ENCODE measurements at places on chromosomes 16 and 17.

DNA sequence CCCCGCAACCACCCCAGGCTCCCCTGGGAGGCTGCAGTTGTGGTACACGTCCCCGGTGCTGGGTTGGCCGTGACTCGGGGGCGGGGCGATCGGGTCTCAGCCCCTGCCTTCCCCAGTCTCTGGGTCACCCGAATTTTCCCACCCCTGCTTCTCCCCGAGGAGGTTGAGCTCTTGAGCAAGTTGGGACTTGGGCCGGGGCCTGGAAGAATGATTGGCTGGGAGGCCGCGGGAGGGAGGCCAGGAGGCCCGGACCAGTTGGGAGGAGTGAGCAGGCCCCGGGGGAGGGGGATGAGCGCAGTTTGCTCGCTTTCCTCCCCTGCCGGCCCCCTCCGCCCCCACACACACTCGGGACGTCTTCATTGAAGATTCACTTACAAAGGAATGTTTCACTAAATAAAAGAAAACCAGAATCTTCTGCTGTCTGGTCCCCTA, 4.5 kb upstream of the HEXIM1 start:
- DNase-seq = peak; percentile 88

DNA sequence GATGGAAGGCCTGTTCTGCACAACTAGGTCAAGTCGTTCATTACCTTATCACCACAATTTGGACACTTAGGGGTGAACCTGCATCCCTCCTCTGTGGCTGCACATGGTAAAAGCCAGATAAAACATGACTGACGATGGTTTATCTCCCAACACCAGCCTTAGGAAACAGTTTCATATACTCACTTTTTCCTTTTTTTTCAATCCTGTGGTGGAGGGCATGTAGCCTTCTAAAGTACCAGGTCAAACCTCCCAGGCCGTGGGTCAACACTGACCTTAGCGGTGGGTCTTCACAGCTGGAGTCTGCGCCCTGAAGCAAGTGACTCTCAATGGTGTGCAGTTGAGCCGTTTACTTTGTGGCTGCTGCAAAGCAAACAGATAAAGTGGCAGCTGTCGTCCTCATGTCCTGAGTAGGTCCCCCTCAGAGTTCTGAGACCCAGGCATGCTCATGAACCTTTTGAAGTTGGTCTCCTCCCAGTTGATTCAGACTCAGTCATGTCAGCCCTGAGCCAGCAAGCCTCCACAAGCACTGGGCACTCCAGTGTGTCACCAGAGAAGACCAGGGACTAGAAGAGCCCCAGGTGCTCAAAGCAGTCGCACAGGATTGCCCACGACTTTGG, 5.9 kb downstream of the FAHD1 start:
- DNase-seq = no peak

DNA sequence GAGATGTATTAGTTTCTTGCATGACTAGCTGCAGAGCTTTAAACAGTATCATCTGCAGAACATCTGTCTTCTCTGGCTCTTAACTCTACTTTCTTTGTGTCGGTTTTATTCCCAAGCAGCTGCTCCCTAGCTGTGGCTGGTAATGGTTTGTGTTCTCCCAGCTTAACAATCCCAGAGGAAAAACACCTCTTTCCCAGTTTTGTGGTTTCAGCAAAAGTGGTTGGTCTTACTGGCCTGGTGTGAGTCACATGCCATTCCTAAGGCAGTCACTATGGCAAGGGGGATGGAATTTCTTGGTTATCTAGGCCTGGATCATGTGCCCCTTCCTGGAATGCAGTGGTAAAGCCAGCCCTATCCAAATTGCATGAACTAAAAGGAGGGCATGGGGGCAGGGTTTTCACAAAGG, 27.5 kb downstream of the OMG start:
- peak; percentile 65 for DNase-seq

- DNase-seq = no peak
These were observed 1.5 kb upstream of the KRTAP3-1 start for GRCh38 chr17:41010441-41010840.

DNA sequence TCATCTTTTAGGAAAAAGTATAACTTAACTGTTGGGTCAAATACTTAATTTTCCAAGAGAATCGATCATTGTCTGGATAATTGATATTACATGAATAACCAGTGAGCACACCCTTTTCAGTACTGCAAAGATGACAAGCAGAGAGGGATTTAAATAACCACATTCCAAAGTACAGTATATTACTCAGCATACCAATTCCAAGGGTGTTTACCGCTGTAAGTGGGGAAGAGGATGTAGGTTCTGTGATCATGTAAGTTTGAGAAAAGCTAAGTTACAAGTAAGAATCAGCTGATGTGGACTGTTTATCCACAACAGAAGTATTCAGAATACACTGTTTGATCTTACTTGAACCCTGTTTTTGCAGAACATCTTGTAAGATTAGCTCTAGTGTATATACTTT, 6.1 kb downstream of the GDE1 start:
- DNase-seq = no peak

DNA sequence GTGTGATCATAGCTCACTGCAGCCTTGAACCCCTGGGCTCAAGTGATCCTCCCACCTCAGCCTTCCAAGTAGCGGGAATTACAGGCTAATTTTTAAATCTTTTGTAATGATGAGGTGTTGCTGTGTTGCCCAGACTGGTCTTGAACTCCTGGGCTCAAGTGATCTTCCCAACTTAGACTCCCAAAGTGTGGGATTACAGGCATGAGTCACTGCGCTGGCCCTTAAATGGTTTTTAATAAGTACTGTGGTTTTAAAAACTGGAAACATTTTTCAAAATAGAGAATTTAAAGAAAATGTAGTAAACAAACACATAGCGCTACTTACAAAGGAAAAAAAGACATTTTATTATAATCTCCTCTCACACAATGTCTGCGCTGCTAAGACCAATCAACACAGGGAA, 32.2 kb downstream of the MARCHF10 start:
- peak; percentile 11 for DNase-seq

GRCh38 chr16:75462806-75463205, 1.7 kb downstream of the TMEM170A start:
- no peak for DNase-seq

DNA sequence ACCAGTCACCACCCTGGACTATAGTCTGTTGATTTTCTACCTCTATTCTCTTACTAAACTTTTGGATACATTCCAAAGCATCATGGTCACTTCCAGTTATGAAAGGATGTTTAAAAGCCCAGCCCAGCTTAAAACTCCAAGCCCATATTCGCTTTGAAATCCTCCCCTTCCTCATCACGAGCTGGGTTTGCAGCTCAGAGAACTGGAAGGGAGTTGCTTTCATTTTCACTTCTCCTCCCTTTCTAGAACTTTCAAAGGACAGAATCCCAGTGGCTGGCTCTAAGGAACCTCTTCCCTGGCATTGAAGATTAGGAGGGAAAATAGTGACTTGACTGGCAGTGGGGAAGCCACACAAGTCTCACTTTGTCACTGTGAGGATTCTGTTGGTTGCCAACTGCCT, 100.1 kb upstream of the DYNLRB2 start:
- DNase-seq = no peak

- no peak for DNase-seq
These were observed 6.9 kb downstream of the CD300A start for GRCh38 chr17:74473294-74473693.

- no peak for DNase-seq
These were observed 224.7 kb downstream of the SNX29 start for GRCh38 chr16:12201216-12201615.

DNA sequence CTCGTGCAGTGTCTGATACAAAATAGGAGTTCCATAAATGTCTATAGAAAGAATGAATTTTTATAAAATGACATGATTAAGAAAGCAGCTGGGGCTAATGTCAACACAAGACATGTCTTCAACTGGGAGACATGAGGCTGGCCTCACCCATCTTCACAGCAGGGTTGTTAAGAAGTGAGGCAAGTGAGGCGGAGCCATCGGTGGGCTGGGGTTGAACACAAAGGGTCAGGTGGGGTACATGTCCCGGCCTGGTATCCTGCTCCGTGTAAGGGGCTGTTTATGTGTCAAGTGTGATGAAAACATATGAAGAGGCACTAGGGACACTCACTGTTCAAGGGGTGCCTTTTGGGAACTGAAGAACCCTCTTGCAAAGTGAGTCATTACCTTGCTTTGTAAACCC, 22.1 kb downstream of the CDK5R1 start:
- DNase-seq = no peak

GRCh38 chr17:76246080-76247066, 6.1 kb upstream of the RNF157 start:
- DNase-seq = no peak

DNA sequence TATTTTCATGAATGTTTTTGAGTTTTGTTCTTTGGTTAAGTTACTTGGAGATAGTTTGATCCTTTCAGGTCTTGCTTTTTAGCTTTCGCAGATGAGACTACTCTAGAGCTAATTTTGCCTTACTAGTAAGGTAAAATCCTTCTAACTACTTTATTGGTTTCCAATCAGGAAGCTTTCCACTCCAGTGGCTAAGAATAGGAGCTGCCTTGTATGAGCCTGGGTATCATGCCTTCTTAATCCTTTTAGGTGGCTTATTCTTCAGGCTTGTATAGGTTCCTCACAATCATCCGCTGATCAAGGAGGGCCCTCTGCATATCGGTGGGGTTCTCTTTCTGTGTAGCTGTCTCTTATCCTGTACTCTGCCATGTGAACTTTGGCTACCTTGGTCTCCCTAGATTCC, 53.7 kb downstream of the MAP2K4 start:
- no peak for DNase-seq

- no peak for DNase-seq
These were observed 70.2 kb downstream of the ZZEF1 start for GRCh38 chr17:4072487-4073157.

DNA sequence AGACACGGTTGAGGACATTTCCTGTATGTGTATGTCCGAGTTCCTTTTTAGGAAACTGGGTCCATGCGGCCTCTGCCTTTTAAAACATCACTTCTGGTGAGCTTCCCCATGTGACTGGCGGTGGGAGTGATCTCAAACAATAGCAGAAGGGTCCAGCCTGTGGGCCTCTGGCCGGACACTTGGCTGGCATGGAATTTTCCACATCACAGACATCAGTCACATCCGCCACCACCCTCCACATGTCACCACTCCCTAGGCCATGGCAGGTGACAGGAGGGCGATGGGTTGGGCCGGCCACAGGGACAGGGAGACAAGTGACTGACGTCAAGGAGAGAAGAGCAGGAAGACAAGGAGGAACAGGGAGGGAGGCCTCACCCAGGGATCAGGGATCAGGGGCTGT, 83.7 kb downstream of the DNAH17 start:
- no peak for DNase-seq

DNA sequence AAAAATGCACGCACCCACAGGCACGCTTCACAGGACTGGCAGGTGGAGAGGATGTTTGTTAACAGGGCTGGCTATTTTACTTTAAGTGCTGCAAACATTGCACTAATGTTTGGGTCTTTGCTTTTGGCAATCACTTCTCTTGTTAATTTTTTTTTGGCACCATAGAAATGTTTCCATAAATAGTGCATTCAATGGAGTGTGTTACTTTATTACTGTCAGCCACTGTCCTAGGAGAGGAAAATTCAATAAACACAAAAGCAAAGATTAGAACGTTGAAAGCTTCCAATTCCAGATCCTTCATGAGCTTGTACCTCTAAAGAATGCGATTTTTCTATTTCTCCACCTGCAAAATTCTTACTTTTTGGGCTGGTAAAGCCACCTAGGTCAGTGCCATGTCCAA, 743.5 kb downstream of the WWOX start:
- DNase-seq = no peak

DNA sequence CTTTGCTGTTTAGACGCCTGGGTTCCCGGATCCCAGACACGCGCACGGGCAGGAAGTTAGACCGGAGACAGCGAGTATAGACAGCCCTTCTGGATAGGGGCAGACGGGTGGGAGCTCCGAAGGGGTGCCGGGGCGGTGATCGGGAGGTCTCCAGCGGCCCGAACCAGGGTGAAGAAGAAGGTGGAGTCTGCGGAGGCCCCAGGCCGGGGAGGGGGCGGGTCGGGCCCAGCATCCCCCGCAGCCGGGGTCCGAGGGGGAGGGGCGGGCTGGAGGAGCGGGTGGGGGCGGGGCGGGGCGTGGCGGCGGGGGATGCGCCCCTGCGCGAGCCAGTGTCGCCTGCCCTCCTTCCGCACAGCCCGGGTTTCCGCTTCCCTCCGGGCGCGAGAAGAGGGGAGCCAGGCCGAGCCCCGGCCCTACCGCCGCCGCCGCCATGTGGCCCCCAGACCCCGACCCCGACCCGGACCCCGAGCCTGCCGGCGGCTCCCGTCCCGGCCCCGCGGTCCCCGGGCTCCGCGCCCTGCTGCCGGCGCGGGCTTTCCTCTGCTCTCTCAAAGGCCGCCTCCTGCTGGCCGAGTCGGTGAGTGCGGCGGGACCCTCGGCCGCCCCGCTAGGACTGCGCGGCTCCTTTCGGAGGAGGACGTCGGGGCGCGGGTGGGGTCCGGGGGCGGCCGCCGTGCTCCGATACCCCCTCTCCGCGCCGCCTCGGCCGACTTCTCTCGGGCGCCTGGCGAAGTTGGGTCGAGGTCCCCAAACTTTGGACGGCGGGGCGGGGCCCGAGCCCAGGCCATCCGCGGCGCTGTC, at the start of gene CMTM3:
CMTM3 (plus strand) TSS at position 329 of the 801 bp plus-strand sequence; CDS start at position 431, 102 bp downstream.
- DNase-seq = peak; percentile 86

DNA sequence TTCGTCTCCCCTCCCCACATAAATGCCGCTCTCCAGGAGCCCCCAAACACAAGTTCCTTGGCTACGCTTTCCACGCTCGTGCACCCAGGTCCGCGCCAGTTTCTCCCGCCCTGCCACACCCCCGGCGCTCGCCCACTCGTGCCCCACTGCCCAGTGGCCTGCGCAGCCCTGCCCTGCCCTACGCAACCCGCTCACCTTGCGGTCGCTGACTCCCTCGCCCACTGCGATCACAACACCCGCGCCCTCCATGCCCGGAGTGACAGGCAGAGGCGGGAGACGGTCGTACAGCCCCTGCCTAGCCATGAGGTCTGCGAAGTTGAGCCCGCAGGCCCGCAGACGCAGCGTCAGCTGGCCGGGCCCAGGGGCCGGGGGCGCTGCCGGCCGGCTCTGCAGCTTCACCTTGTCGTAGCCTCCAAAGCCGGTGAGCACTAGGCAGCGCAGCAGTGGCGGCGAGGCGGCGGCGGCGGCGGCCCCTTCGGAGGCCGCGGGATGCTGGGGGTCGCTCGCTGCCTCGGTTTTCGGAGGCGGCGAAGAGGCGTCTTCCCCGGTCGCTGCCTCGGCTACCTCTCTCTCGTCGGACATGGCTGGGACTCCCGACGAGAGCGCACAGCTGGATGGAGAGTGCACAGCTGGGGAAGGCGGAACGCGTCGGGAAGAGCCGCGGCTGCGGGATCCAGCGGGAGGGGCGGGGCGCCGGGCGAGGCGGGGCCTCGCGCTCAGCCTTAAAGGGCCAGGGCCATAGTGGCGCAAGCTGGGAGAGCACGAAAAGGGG, at the start of gene VAT1:
VAT1 (minus strand) TSS at position 645 of the 772 bp plus-strand sequence; CDS start at position 582, 63 bp downstream.
- peak; percentile 94 for DNase-seq

- no peak for DNase-seq
These were observed 48.4 kb upstream of the SKAP1 start for GRCh38 chr17:48478224-48479013.

GRCh38 chr16:84479716-84480450, 24.6 kb downstream of the MEAK7 start:
- no peak for DNase-seq

GRCh38 chr16:89246383-89246902, 28.9 kb downstream of the ZNF778 start:
- no peak for DNase-seq

- no peak for DNase-seq
These were observed 58.4 kb downstream of the EPN2 start for GRCh38 chr17:19295473-19296135.

- DNase-seq = no peak
These were observed 432.0 kb downstream of the SLC39A11 start for GRCh38 chr17:72660274-72661115.

All from H9 (cell line).